Upper lobe of right lung (tissue), 1 donor: ENCODE measurements at places on chromosomes 12 and 14.
A peak's percentile ranks its signal among the peaks of the same experiment; 100 is the strongest.

GRCh38 chr14:23588884-23589598, 10.5 kb upstream of the JPH4 start:
- H3K27me3 ChIP-seq, result no peaks in the 10 kb centered on the region
- no peak overlapping the region for H3K4me3 ChIP-seq
- no peak overlapping the region for H3K27ac ChIP-seq
- no peaks in the 10 kb centered on the region for H3K36me3 ChIP-seq
- peaks cover 5% of the 10 kb centered on the region for H3K4me1 ChIP-seq
- DNase-seq, result peak; percentile 94

GRCh38 chr14:60277605-60278190, 28.7 kb downstream of the PPM1A start:
- peaks cover 5% of the 10 kb centered on the region for H3K4me1 ChIP-seq
- DNase-seq, result no peak
- H3K27me3 ChIP-seq, result no peaks in the 10 kb centered on the region
- H3K27ac ChIP-seq, result no peak overlapping the region
- H3K4me3 ChIP-seq, result no peak overlapping the region

GRCh38 chr14:54105406-54105805, 148.8 kb upstream of the BMP4 start:
- H3K4me1 ChIP-seq, result no peaks in the 10 kb centered on the region
- no peak for DNase-seq
- no peak overlapping the region for H3K4me3 ChIP-seq
- H3K36me3 ChIP-seq, result no peaks in the 10 kb centered on the region

- H3K27ac ChIP-seq, result no peak overlapping the region
- H3K36me3 ChIP-seq, result no peaks in the 10 kb centered on the region
- DNase-seq, result no peak
- H3K4me1 ChIP-seq, result no peaks in the 10 kb centered on the region
These were observed 6.4 kb downstream of the AVPR1A start for GRCh38 chr12:63144556-63144955.

DNA sequence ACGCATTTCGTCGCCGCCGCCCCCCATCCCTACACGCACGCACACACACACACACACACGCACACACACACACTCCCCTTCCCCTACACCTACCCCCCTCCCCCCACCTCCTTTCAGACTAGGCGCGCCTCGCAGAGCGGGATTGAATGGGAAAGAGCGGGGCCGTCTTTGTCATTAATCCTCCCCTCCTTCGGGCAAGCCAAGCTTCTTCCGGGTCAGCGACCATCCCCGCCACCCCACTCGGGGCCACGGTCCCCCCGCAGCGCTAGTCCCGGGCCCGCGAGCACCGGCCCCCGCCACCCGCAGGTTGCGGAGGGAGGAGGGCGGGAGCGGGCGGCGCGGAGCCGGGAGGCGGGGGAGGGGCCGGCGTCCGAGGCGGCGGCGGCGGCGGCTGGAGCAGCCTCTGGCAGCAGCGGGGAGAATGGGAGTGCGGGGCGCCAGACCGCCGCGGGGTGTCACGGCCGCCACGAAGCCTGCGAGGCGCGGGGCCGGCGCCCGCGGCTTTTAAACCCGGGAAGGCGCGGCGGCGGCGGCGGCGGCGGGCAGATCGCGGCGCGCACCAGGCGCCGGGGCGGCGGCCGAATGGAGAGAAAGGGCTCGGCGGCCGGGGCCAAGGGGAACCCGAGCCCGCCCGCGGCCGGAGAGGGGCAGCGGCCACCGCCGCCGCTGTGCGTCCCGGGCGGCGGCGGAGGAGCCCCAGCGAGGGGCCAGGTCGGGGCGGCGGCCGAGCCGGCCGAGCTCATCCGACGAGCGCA, at the start of gene TTC9:
TSS of gene TTC9 (plus strand) at position 369 of the 755 bp plus-strand sequence. CDS start at position 583, 214 bp downstream.
- H3K4me3 ChIP-seq, result peak within 1 kb of the TSS; percentile 72
- H3K27ac ChIP-seq, result peak within 1 kb of the TSS; percentile 60
- DNase-seq, result peak; percentile 76
- peaks cover 24% of the 10 kb centered on the region for H3K4me1 ChIP-seq

- peak; percentile 78 for DNase-seq
- H3K27me3 ChIP-seq, result no peaks in the 10 kb centered on the region
- H3K27ac ChIP-seq, result peak overlapping the region; percentile 52
- no peaks in the 10 kb centered on the region for H3K36me3 ChIP-seq
- H3K4me3 ChIP-seq, result no peak overlapping the region
These were observed 5.5 kb upstream of the GPR68 start for GRCh38 chr14:91249841-91250616.

GRCh38 chr14:68740788-68741476, 51.9 kb downstream of the ZFP36L1 start:
- no peak overlapping the region for H3K4me3 ChIP-seq
- no peak for DNase-seq
- H3K27me3 ChIP-seq, result no peaks in the 10 kb centered on the region
- no peaks in the 10 kb centered on the region for H3K36me3 ChIP-seq
- peaks cover 11% of the 10 kb centered on the region for H3K4me1 ChIP-seq

GRCh38 chr12:56900583-56900982, 33.6 kb downstream of the SDR9C7 start:
- DNase-seq, result no peak
- no peaks in the 10 kb centered on the region for H3K27me3 ChIP-seq
- no peak overlapping the region for H3K4me3 ChIP-seq
- H3K27ac ChIP-seq, result no peak overlapping the region

DNA sequence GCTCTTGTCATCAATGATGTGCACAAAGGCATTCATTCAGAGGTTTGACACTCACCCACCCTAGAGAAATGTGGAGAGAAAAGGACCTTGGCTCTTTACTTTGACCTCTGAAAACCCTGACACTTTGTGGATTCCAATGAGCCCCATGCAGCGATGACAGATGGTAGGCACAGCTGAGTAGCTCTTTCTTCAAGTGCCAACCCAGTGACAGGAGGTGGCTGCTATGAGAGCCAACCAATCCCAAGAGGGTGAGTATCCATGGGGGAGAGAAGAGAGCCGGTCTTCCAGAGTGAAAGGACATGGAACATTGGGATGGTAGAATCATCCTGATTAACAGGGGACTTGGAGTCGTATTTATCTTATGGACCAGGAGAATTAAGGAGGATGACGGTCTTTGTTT, 17.8 kb downstream of the SLC8A3 start:
- H3K36me3 ChIP-seq, result no peaks in the 10 kb centered on the region
- H3K27ac ChIP-seq, result no peak overlapping the region
- H3K27me3 ChIP-seq, result no peaks in the 10 kb centered on the region
- no peak overlapping the region for H3K4me3 ChIP-seq
- DNase-seq, result no peak

DNA sequence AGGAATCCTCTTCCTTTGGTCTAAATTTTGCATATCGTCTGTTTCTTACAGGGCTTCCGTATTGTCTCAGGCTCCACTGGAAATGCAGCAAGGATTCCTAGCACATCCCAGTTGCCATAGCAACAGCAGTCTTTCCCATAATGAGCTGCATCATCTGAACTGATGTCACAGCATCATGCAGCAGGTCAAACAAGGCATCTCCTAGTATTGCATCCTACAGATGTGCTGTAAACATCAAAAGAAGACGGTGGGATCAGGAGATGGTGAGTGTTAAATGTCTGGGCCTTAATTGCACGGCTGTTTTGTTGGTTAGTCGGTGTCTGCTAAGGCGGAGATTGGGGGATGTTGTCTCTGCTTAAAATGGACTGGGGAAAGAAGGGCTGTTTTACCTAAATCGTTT, at the start of gene AKAP6:
TSS of gene AKAP6 (plus strand) at position 153 of the 400 bp plus-strand sequence. CDS start 104,196 bp downstream, outside the sequence.
- no peak within 1 kb of the TSS for H3K4me3 ChIP-seq
- H3K27me3 ChIP-seq, result no peaks in the 10 kb centered on the region

- H3K27ac ChIP-seq, result peak overlapping the region; percentile 65
- H3K4me3 ChIP-seq, result no peak overlapping the region
- no peaks in the 10 kb centered on the region for H3K27me3 ChIP-seq
These were observed 47.4 kb downstream of the SUSD6 start for GRCh38 chr14:69658664-69659261.

DNA sequence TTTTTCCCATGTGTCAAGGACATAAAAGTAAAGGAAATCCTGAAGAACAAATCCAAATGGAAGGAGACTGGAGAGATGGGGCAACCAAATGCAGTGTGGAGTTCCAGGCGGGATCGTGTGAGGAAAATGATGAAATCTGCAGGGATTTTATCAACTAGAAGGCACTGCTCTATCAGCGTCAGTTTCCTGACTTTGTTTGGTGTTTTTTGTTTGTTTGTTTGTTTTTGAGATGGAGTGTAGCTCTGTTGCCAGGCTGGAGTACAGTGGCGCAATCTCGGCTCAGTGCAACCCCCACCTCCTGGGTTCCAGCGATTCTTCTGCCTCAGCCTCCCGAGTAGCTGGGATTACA, 43.3 kb upstream of the GPR132 start:
- H3K27me3 ChIP-seq, result peaks cover 10% of the 10 kb centered on the region
- no peak overlapping the region for H3K4me3 ChIP-seq
- no peak for DNase-seq
- no peak overlapping the region for H3K27ac ChIP-seq
- H3K36me3 ChIP-seq, result no peaks in the 10 kb centered on the region

- no peaks in the 10 kb centered on the region for H3K36me3 ChIP-seq
- no peaks in the 10 kb centered on the region for H3K4me1 ChIP-seq
- H3K27me3 ChIP-seq, result peaks cover 13% of the 10 kb centered on the region
- no peak overlapping the region for H3K4me3 ChIP-seq
These were observed 986.3 kb upstream of the TMEM132C start for GRCh38 chr12:127280393-127281275.

GRCh38 chr12:111446631-111447570, 41.2 kb downstream of the SH2B3 start:
- peaks cover 84% of the 10 kb centered on the region for H3K36me3 ChIP-seq
- no peaks in the 10 kb centered on the region for H3K27me3 ChIP-seq

DNA sequence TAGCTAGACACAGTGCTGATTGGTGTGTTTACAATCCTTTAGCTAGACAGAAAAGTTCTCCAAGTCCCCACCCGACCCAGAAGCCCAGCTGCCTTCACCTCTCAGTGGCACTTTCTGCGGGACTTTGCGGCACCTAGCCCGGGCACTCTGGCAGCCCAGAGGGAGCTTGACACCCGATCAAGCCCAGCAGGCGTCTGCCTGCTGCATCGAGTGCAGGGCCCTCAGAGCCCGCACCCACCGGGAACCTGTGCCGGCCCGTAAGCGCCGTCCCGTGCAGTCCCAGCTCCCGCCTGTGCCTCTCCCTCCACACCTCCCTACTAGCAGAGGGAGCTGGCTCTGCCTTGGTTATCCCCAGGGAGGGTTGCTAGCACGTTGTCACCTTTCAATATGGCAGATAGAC, 631.0 kb upstream of the STXBP6 start:
- H3K27ac ChIP-seq, result no peak overlapping the region
- peak; percentile 55 for DNase-seq
- H3K27me3 ChIP-seq, result no peaks in the 10 kb centered on the region
- no peaks in the 10 kb centered on the region for H3K4me1 ChIP-seq

DNA sequence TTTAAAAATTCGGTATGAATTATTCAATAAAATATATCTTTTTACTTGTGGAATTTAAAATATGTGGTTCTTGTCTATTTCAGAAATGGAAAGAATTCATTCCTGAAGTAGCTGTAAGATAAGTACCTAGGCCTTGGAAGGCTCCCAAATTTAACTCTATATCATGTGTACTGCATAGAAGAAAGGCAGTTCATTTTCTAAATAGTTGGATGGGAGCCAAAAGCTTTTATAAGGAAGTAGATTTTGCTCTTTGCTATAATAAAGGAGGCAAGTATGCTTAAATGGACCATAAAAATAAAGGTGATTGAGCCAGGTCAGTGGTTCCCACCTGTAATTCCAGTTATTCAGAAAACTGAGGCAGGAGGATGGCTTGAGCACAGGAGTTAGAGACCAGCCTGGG, 187.5 kb downstream of the ATXN7L3B start:
- H3K27ac ChIP-seq, result no peak overlapping the region
- no peak overlapping the region for H3K4me3 ChIP-seq
- H3K36me3 ChIP-seq, result no peaks in the 10 kb centered on the region
- H3K4me1 ChIP-seq, result no peaks in the 10 kb centered on the region
- no peak for DNase-seq

DNA sequence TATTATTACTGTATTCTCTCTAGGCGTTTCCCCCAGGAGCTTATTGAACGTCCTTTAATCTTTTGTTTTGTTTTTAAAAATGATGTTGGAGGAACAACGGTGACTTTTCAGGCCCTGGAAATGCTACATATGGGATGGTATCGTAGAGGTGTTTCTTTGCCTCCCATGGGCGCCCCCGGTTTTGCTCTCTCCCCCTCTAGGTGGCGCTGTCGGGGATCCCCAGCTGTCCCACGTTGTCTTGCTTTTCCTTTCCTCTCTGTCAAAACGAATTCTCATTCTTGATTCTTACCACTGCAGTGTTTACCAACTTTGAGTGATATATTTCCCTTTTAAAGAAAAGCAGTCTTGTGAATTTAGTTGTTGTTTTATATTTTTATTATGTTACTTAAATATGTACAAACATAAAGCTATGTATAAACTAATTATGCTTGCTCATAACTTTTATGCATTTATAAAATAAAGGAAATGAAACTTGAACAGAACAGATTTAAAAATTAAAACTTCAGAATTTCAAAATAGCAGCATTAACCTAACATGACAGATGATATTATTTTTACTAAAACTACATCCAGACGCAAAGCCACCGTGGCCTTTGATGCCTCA, 171.9 kb downstream of the RGS6 start:
- no peak for DNase-seq
- no peaks in the 10 kb centered on the region for H3K36me3 ChIP-seq
- no peak overlapping the region for H3K4me3 ChIP-seq

- no peaks in the 10 kb centered on the region for H3K27me3 ChIP-seq
- no peak for DNase-seq
- no peak overlapping the region for H3K4me3 ChIP-seq
- H3K4me1 ChIP-seq, result no peaks in the 10 kb centered on the region
- H3K36me3 ChIP-seq, result no peaks in the 10 kb centered on the region
These were observed 14.0 kb upstream of the KLRD1 start for GRCh38 chr12:10293570-10294227.

DNA sequence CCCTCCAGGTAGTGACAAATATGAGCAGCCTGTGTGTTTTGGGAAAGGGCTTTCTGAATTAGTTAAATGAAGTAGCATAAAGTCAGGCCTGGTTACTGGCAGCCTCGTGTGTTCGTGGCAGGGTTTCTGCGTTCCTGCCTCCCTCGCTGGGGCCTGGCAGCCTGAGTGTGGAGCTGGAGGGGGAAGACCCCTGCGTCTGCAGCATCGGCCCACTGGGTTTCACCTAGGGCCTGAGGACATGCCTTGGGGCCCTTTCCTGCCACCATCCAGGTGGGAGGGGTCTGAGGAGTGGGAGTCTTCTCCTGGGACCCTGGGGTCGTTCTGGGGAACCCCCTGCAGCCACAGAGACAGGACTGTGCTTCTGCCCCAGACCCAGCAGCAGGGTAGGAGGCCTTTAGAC, 20.4 kb upstream of the AMN start:
- no peak overlapping the region for H3K4me3 ChIP-seq
- DNase-seq, result peak; percentile 61
- H3K36me3 ChIP-seq, result peaks cover 34% of the 10 kb centered on the region
- no peak overlapping the region for H3K27ac ChIP-seq
- no peaks in the 10 kb centered on the region for H3K27me3 ChIP-seq

- no peak for DNase-seq
- no peaks in the 10 kb centered on the region for H3K36me3 ChIP-seq
- peak overlapping the region; percentile 30 for H3K27ac ChIP-seq
- peaks cover 14% of the 10 kb centered on the region for H3K4me1 ChIP-seq
- H3K4me3 ChIP-seq, result no peak overlapping the region
- H3K27me3 ChIP-seq, result no peaks in the 10 kb centered on the region
These were observed 10.2 kb upstream of the RABGGTA start for GRCh38 chr14:24281636-24282035.

- H3K36me3 ChIP-seq, result peaks cover 77% of the 10 kb centered on the region
- no peak overlapping the region for H3K27ac ChIP-seq
- H3K27me3 ChIP-seq, result no peaks in the 10 kb centered on the region
- no peak overlapping the region for H3K4me3 ChIP-seq
These were observed 38.6 kb upstream of the TPH2 start for GRCh38 chr12:71900091-71900490.
